Fibroblast of skin of right quadriceps (primary cell): ENCODE measurements at places on chromosomes 13 and 19.

- peak; percentile 94 for DNase-seq
Observed at GRCh38 chr19:11142528-11143171, 12.9 kb downstream of the SPC24 start.

DNA sequence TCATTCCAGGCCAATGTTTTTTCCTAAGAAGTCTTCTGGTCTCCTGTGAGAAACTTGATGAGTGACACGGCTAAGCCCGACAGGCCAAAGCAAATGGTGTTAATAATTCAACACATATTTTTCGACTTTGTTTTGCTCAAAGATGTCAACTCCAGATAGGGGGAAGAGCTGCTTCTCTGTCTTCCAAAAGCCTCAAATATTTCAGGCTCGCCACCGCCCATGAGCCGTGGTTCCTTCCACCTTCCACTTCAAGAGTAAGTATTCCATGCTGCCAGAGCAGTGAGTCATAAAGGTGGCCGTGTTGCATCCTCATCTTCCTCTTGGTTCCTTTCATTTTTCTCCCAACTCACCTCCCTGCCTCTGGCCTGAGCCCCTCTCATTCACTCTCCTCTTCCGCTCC lies 272.6 kb downstream of the EFNB2 start:
- no peak for DNase-seq

DNA sequence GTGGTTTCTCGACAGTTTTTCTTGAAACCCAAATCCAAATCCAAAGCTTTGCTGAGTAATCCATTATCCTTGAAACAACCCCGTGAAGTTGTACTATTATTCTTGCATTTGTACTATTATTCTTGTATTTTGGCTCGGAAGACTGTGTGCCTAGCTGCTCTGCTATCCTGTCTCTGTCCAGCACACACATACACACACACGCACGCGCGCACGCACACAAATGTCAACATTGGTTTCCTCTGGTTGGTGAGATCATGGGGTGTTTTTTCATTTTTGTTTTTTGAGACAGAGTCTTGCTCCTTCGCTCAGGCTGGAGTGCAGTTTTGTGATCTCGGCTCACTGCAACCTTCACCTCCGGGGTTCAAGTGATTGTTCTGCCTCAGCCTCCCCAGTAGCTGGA lies 14.9 kb upstream of the KLK4 start:
- DNase-seq: no peak

GRCh38 chr13:27038323-27038722 lies 133.3 kb downstream of the USP12 start:
- DNase-seq: peak; percentile 82

GRCh38 chr13:47835470-47836228 lies 165.4 kb downstream of the SUCLA2 start:
- no peak for DNase-seq
